Epithelial cell of proximal tubule (primary cell): ENCODE measurements at places on chromosomes 7 and 10. TPM values are rescaled to one million over a fixed set of nuclear protein-coding genes. Genes with fewer than 3 reads are reported as not detected.

The CTAGE8 gene
- 9.5 TPM in 1 of 2 replicates, not detected in the other for total RNA-seq

The ZC3HAV1L gene
- 15.8 and 39.3 TPM in 2 replicates for total RNA-seq

The HOXA13 gene
- total RNA-seq = not detected in 2 replicates

The RINT1 gene
- total RNA-seq = 13.5 and 27.1 TPM in 2 replicates

The HOXA6 gene
- 5.7 and 11.8 TPM in 2 replicates for total RNA-seq

The CDH23 gene
- total RNA-seq = under 0.01 TPM in 1 of 2 replicates, not detected in the other

The NPC1L1 gene
- total RNA-seq = 0.23 and 0.94 TPM in 2 replicates

The PTER gene
- 9.7 and 15.3 TPM in 2 replicates for total RNA-seq

DNA sequence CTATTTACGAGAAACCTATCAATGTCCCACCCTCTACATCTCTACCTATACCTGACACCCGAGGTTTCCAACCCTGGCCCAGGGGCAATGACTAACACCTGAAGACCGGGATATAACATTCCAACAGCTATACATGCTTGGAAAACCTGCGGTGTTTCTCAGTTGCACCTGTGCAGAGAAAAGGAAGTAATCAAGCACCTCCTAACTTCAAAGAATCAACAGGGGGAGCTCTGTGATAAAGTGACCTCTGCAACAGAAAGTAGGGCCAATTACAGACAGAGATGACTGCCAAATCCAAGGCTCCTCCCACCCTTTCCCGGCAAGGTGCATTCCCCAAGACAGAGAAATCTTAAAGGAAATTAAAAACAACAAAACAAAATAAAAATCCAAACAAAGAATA lies 41.3 kb downstream of the CCDC6 start:
- DNase-seq = no peak

- peak; percentile 82 for DNase-seq
Observed at GRCh38 chr7:134562136-134562535, 13.2 kb downstream of the AKR1B15 start.

DNA sequence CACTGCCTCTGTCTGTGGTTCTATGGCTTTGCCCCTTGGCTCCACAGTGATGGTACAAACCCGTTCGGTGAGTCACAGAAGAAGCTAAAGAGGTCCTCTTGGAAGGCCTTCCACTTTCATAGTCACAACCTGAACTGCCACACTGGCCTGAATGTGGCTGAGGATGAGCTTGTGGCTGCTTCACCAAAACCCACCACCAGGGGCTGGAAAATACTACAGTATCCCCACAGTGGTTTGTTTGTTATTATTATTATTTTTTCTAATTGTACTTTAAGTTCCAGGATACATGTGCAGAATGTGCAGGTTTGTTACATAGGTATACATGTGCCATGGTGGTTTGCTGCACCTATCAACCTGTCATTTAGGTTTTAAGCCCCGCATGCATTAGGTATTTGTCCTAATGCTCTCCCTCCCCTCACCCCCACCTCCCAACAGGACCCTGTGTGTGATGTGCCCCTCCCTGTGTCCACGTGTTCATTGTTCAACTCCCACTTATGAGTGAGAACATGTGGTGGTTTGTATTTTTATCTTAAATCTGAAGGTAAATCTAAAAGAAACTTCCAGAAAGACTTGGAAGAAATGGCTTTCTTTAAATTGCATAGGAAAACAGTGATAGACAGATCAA lies 160.8 kb upstream of the NPSR1 start:
- no peak for DNase-seq

DNA sequence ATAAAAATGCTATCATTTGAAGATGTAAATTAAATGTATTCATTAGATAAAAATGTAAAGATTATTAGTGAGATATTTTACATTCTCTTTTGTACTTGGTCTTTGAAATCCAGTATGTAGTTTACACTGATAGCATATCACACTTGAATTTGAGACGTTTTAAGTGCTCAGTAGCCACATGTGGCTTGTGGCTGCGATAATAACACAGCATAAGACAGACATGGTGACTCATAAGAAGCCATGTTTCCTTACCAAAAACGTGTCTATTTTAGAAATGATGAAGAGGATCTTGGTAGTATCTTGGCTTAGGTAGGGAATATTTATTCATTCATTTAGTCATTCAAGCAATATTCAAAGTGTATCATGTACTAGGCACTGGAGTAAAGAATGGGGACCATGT lies 149.3 kb downstream of the POU6F2 start:
- DNase-seq = no peak

- DNase-seq = no peak
Observed at GRCh38 chr10:36766940-36767339, 358.5 kb upstream of the ANKRD30A start.

DNA sequence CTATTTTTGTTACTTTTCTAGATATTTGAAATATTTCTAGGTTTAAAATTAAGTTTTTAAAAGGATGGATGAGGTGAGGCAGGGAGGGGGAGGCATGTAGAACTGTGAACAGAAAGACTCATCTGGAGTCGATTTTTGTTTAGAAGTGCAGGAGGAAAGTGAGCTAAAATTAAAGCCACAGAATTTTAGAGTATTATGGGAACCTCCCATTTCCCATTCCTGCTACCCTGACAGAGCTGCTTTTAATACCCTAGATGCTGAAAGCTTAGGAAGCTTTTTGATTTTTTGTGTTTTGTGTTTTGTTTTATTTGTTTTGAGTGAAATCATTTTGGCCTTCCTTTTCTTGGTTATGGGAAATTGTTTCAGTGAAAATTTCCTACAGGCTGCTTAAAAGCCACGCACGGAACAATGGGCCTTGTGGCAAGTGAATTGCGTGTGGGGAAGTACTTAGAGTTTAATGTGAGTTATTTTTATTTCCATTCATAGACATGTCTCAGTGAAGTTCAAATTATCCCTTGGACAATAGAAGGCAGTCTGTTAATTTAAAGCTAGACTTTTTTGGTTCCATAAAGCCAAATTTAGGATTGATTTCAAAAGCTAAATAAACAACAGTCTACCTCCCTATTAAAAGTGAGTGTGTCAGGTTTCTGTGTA lies 102.0 kb upstream of the HDAC9 start:
- DNase-seq = no peak

DNA sequence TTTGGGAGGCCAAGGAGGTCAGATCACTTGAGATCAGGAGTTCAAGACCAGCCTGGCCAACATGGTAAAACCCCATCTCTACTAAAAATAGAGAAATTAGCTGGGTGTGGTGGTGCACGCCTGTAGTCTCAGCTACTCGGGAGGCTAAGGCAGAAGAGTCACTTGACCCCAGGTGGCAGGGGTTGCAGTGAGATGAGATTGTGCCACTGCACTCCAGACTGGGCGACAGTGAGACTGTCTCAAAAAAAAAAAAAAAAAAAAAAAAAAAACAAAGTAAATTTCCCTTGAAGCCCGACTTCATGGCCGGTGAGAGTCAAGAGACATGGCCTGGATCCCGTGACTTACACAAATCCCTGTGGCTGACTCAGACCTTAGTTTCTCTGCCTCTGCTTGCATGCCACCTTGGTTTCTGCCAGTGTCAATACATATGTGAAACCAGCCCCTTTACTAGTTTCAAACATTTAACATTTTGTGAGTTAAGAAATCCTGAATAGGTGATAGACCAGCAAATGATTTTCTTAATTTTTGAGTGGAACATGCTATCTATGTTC lies 62.8 kb downstream of the ZEB1 start:
- DNase-seq = no peak

- no peak for DNase-seq
Observed at GRCh38 chr7:86407291-86407690, 236.4 kb upstream of the GRM3 start.

GRCh38 chr10:101558671-101559595 lies 29.1 kb downstream of the POLL start:
- DNase-seq = no peak

DNA sequence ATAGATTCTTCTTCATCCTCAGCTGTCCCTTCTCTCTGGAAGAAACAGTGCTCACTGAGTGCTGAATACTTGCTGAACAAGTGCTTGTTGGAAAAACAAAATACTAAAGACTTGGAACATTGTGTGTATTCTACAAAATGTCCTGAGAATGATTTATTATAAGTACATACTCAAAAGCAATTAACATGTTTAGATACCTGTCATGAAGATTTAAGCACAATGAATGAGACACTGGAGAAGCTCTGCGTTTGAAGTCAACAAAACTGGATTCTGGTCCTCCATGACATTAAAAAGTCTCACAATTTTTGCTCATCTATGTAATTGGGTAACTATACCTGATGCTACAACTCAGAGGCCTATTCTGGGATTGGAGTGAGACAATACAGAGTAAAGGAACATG lies 34.8 kb upstream of the LAMB1 start:
- no peak for DNase-seq

DNA sequence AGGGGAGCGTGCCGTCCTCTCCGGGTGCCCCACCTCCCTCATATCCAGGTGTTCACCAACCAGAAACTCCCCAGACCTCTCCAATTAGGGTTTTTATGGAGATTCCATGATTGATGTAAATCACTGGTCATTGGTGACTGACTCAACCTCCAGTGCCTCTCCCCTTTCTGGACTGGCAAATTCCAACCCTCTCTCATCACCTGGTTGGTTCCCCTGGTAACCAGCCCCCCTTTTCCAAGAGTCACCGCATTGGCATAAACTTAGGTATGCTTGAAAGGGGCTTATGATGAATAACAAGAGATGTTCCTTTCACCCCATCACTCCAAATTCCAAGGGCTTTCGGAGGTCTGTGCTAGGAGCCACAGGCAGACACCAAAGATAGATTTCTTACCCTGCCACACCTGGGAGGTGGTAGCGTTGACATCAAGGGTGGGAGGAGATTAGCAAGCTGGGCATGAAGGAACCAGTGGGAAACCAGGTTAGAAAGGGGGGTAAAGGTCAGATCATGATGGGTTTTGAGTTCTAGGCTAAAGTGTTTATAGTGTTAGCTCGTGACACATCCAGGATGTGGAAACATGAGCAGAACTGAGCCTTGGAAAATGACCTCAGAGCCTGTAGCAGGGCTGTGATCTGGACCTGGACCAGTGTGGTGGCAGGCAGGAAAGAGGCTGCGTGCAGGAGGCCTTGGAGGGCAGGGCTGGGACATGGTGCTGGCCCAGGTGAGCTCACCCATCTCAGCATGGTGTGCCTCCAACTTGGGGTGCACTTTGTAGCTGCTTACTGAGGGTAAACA lies 45.1 kb downstream of the CAMK1D start:
- no peak for DNase-seq

- DNase-seq = no peak
Observed at GRCh38 chr10:101507828-101508227, 80.2 kb downstream of the POLL start.

- DNase-seq = no peak
Observed at GRCh38 chr7:46522354-46522906, 601.4 kb upstream of the IGFBP3 start.

DNA sequence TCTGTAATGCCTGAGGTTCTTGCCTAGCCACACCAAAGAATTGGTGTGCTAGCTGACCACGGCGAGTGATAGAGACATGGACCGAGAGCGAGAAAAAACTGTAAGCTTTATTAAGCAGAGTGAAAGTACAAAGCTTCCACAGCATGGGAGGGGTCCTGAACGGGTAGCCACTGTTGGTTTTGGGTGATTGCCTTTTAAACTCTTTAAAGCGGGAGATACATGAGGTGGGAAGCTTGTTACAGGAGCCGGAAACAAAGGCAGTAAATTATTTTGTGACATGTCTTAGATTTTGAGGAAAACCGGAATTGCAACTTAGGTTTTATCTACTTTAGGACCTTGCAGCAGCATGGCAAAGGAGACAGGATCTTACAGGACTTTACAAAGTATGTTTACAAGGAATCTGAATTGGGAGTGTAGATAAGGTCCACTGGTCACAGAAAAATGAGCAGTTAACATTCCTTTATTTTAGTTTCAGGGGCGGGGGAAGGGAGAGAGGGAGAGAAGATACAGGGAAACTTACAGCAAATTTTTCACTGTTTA lies 252.7 kb upstream of the MBL2 start:
- DNase-seq = no peak

DNA sequence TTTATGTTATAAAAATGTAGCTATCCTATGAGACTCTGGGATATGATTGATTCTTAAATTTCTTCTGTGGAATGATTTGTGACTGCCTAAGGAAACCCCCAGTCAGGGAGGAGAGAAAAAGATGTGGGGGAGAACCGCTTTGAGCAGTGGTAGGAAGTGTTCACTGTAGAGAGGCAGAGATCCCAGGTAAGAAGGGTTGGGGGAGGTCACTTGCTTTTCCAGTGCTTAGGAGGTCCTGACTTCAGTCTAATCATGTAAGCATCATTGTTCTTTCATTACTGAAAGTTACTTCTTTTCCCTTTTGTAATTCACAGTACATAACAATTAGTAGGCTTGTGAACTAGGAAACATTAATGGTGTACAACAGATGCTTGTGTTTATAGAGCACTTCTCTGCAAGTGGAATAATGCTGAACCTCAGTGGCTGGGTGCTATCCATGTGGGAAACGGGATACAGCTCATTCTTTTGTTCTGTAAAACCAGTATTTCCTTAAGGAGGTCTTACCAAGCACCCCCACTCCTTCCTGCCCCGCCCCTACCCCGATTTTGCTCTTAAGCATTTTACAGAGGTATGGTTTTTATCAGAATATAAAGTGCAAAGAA lies 165.4 kb downstream of the ST7 start:
- DNase-seq = no peak

GRCh38 chr10:107986571-107986970 lies 822.1 kb upstream of the SORCS1 start:
- DNase-seq = no peak

- peak; percentile 12 for DNase-seq
Observed at GRCh38 chr10:106506526-106507283, 657.8 kb downstream of the SORCS1 start.

- no peak for DNase-seq
Observed at GRCh38 chr10:35019041-35020024, 70.8 kb downstream of the CUL2 start.

DNA sequence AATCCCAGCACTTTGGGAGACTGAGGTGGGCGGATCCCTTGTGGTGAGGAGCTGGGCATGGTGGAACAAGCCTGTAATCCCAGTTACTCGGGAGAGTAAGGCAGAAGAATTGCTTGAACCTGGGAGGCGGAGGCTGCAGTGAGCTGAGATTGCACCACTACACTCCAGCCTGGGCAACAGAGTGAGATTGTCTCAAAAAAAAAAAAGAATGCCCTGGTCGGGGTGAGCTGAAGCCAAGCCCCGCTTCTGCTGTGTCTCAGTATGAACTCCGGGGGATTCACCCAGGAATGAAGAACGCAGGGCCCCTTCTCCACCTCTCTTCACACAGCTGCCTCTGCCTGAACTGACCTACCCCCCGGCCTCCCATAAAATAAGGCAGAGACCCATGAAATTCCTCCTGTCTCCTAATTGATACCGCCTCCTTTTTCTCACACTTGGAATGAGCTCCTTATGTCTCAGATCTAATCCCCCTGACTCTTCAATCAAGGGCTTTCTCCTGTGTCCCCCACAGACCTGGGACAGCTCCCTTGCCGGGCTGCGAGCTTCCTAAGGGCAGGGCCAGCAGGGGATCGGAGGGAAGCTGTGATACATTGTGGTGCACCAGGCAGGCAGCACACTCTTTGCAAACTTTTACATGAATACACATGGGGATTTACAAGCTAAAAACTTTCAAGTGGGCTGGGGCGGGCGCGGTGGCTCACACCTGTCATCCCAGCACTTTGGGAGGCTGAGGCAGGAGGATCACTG lies 911 bp upstream of the ZP3 start:
- DNase-seq = no peak

- DNase-seq = no peak
Observed at GRCh38 chr7:151875942-151876898, 695 bp downstream of the PRKAG2 start.

GRCh38 chr10:43681220-43681619 lies 32.5 kb upstream of the ZNF32 start:
- DNase-seq = no peak
